Stimulated activated CD4-positive, alpha-beta T cell treated with anti-CD3 and anti-CD28 coated beads, TNF-alpha, amount 100 ng/mL, for 4 hours (primary cell): ENCODE measurements at places on chromosomes 5 and 9.

- DNase-seq = no peak
Measured at GRCh38 chr5:143509758-143510221, 106.3 kb upstream of the NR3C1 start.

GRCh38 chr5:178237431-178238312 is 5.1 kb upstream of the PHYKPL start:
- DNase-seq = no peak

GRCh38 chr5:157271740-157272271 is 5.9 kb downstream of the CYFIP2 start:
- DNase-seq = peak; percentile 49

DNA sequence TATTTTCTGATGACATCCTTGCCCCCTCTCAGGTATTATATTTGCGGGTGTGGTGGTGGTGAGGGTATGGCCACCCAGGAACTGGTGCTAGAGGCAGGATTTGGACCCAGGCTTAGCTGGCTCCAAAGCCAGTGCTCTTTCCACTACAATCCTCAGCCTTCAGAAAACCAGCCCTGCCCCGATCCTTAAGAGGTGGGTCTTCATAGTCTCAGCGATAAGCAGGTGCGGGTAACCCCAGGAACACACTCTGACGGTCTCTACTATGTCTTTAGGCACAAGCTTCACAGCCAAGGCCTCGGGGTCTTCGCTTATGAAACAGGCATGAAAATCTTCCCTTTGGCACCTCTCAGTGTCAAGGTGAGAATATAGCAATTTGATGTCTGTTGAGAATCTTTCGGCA is 169.3 kb downstream of the FGF18 start:
- no peak for DNase-seq

DNA sequence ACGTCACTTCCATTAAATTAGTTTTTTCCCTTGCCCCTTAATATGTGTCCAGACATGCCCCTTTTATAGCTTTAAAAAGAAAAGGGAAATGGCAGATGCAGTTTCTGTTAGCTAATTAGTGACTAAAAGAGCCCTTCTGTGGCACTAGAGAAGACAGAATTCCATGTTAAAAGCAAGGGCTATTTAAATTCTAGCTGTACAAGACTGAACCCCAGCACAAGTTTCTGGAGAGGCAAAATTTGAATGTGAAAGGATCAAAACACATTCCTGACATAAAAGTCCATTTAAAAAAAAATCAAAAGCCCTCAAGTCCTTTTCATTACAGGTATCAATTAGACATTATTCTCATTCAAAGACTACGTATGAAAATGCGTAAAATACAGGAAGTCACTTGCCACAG is 78.7 kb downstream of the HAPLN1 start:
- DNase-seq = no peak

GRCh38 chr9:92517046-92517445 is 18.7 kb downstream of the ECM2 start:
- DNase-seq = no peak

- DNase-seq = no peak
Measured at GRCh38 chr9:13718086-13718485, 438.6 kb upstream of the MPDZ start.

DNA sequence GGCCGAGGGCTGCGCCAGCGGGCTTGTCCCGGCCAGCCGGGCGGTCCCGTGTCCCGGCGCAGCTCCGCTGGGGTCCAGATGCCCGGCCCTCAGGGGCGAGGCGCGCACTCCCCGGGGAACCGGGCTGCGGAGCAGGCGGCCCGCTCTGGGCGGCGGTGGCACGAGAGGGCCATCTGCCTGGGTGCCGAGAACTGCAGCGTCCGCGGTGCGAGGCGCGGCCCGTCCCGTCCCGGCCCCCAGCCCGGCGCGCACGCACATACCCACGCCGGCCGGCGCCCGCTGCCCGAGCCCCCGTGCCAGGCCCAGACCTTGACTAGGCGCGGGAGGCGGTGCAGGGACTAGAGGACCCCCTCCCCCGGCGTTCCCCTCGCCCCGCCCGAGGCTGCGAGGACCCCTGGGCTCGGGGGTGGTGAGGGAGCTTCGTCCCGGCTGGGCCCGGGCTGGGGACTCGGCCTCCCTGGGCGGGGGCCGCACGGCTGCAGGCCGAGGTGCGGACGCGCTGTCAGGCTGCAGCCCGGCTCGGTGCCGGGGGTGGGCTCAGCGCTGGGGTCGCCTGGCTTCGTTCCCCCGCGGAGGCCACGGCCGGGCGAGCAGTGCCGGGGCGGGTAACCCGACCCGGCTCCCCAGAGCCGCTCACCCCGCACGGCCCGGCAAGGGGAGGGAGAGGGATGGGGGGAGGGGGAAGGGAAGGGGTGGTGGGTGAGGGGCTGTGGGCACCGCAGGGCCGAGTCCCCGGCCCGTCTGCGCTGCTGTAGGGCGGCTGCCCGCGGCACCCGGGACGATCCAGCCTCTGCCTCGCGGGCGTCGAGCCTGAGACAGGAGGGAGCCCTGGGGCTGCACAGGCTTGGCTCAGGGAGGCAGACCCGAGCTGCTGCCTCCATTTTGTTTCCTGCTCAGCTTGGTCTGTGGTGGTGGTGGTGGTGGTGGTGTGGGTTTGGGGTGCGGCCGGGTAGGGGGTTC is 1.2 kb upstream of the NSD1 start:
- DNase-seq = no peak

DNA sequence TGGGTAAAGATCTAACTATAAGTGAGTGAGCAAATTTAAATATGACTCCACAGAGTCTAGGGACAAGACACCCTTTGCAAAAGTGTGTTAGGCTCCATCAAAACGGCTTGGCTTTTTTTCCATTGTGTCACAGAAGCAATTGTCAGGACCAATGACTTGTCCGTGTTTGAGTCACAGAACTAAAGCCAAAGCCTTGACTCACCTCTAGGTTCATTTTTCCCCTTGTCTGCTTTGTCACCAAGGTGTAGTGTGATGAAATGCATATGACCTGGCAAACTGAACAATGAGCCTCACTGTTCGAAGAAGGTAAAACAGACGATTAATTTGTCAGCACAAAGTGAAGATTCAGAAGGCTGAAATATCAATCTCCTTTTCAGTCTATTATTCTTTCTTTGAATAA is 331.0 kb downstream of the GLIS3 start:
- DNase-seq = no peak

DNA sequence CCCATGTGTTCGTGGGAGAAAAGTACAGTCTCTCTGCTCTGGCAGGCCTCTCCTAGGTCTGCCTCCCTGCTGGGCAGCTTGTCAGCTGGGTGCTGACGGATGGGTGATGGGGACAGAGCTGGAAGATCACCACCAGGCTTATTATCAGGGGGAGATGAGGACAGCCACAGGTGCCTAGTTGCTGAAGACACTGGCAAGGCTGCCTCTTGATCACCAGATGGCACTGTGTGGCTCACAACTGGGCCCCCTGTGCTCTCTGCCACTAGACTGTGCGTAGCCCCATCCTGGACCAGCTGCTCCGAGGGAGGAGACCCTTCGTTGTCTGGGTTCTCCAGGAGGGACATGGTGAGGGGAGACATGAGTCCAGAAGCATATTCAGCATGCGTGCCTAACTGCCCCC is 73.0 kb downstream of the KIF24 start:
- no peak for DNase-seq

GRCh38 chr5:115180165-115180709 is 10.5 kb upstream of the TRIM36 start:
- DNase-seq = no peak

DNA sequence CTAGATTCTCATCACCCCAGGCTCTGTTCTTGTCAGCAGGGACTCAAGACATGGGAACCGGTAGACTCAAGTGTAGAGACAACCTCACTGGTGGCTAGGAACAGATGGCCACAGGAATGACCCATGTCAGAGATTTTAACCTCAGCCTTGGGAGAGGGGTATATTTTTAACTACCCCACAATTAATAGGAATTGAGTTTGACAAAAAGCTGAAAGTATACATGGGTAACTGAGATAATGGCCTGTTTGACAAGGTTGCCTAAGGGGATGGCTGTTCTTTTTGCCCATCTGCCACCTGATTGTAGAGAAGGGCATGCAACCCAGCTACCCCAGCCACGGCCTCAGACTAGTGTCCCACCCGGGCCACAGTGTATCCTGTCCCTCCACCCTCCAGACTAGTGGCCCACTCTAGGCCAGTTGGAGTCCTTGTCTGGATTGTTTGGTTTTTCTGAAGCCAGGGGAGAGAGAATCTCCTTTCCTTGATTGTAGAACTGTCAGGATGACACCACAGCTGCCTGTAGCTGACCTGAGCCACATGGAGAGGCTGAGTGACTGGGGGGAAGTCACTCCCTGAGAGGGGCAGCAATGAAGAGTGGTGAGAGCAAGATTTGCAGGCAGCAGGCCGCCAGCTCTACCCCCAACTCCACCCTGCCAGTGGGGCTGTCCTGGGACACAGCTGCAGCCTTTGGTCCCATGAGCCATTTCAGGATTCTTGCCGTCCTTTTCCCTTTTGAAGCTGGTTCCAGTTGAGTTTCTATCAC is 14.6 kb upstream of the ANGPTL2 start:
- no peak for DNase-seq

GRCh38 chr5:135535820-135536801 is at the start of gene NEUROG1:
NEUROG1 (minus strand) TSS chr5:135535964; CDS start chr5:135535690, 274 bp downstream.
- DNase-seq = no peak

- no peak for DNase-seq
Measured at GRCh38 chr5:159909126-159909525, 7.2 kb upstream of the ADRA1B start.

DNA sequence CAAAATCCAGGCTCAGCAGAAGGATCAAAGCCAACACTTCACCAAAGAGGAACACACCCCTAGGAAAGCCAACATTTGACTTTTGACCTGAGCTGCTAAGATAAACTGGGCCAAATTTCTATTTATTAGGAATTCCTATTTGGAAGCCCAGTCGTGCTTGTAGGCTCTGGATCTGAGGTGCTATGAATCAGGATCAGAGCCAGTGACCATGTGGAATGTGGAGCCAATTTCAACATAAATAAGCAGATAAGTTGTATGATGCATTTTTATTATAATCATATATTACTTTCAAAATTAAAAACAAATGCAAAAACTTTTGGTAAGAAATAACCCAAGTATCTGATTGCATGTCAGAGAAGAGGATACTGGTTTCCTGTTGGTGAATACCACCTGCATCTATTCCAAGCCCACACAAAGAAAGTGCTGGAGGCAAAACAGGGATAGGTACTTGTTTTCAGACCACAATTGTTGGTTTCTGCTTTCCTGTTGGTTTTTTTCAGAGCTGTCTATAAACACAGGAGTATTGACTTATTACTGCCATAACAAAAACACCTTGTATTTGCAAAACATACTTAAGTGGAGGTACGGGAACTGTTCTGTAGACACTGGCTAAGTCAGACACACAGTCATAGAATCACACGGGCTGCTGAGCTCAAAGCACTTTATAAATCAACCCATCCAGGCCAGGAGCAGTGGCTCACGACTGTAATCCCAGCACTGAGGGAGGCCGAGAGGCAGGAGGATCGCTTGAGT is 52.8 kb downstream of the ARL15 start:
- DNase-seq = no peak

- DNase-seq = no peak
Measured at GRCh38 chr5:32500181-32500580, 55.6 kb upstream of the ZFR start.

DNA sequence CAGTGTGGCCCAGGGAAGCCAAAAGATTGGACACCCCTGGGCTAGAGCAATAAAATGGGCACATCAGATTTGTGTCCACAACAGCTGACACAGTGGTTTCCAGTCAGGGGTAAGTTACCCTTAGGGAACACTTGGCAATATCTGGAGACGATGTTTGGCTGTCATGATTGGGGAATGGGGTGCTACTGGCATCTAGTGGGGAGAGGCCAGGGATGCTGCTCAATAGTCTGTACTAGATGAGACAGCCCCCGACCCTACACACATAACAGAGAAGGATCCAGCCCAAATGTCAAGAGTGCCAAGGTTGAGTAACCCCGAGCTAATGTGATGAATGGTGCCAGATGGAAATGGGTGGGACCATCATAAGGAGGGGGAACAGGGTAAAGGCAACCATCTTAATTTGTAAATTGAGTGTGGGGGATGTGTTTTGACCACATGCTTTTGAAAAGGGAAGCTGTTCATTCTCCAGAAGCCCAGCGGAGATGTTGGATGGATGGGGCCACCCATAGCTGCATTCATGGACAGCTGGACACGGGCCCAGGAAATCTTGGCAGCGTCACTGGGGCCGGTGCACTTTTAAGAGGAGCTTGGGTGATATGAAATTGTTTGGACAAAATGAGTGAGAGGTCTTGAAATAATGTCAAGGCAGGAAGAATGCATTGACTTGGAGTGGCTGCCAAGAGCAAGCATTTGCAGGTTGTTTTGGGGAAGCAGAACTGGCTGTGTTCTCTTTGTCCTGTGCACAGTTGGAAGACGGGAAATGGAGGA is 33.4 kb downstream of the SYK start:
- DNase-seq = no peak

DNA sequence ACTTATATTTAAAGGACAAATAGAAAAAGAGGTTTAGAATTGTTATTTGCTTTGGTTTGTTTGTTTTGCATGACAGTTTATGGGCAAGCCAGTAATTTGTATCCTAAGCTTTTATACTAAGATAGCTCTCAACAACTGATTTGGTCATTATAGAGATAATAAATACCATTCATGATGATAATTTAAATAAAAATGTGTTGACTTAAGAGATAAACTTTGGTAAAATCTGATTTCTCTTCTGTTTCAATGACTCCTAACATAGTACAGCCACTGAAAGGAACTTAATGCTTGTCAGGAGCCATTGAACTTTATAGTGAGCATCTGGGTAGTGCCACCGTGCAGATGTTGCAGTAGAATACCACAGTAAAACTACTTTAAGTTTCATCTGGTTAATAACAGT is 160.7 kb upstream of the ACOT12 start:
- DNase-seq = no peak

DNA sequence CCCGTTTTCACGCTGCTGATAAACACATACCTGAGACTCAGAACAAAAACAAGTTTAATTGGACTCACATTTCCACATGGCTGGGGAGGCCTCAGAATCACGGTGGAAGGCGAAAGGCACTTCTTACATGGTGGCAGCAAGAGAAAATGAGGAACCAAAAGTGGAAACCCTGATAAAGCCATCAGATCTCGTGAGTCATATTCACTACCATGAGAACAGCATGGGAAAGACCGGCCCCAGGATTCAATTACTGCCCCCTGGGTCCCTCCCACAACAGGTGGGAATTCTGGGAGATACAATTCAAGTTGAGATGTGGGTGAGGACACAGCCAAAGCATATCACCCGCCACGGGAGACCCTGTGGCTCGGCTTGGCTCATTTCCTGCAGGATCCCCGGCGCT is 20.2 kb downstream of the EXD3 start:
- DNase-seq = no peak
